ENCODE measurements at places on chromosomes 3 and 15. TPM values are rescaled to one million over a fixed set of nuclear protein-coding genes. Genes with fewer than 3 reads are reported as not detected.

Gene TTLL13
- 0.04 TPM for polyA plus RNA-seq

Gene CSNK1G1
- 3.8 TPM for polyA plus RNA-seq

Gene INSYN1
- 14.9 TPM for polyA plus RNA-seq

Gene LSAMP
- 0.10 TPM for polyA plus RNA-seq

Gene CDC25A
- 2.9 TPM for polyA plus RNA-seq

Gene SRGAP3
- polyA plus RNA-seq = 3.3 TPM

Gene STIMATE
- 7.4 TPM for polyA plus RNA-seq

Gene LCMT2
- polyA plus RNA-seq = 5.0 TPM

Gene OXTR
- polyA plus RNA-seq = 1.4 TPM

Gene CFAP100
- polyA plus RNA-seq = not detected

Gene GOLGA8N
- polyA plus RNA-seq = 3.0 TPM

Gene CAMK2N2
- polyA plus RNA-seq = 0.06 TPM

Gene ANKUB1
- polyA plus RNA-seq = not detected

Gene THBS1
- 20.4 TPM for polyA plus RNA-seq

Gene CHRNA7
- 0.31 TPM for polyA plus RNA-seq

Gene LXN
- 10.5 TPM for polyA plus RNA-seq

Gene PIF1
- polyA plus RNA-seq = 9.2 TPM

Data from esophagus (tissue), 2 donors.